ENCODE measurements at places on chromosomes 11 and 22.

- DNase-seq: no peak
Observed at GRCh38 chr11:95641495-95641894, 148.1 kb downstream of the FAM76B start.

DNA sequence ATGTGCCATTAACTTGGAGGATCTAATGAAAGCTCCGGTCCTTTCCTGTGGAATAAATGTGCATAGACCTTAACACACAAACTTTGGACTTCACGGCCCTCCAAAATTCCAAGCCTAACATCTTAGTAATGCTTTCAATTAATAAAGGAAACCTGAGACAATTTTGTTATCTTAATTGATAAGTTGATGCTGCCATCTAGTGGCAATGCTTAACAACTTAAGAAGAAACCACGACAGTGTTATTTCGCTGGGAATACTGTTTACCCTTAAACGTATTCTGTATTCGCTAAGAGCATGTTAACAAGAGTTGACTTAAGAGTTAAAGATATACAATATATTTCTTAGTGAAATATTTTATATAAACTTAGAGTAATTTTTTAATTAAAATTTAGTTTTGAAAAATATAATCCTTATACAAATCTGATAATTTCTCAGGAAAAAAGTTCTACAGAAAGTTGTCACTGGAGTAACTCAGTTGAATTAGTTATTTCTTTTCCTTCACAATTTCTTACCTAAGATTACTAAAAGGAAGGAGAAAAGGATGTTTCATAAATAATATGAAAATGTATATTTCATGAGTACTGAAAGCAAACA, 35.0 kb upstream of the OR9G4 start:
- DNase-seq: peak; percentile 1

DNA sequence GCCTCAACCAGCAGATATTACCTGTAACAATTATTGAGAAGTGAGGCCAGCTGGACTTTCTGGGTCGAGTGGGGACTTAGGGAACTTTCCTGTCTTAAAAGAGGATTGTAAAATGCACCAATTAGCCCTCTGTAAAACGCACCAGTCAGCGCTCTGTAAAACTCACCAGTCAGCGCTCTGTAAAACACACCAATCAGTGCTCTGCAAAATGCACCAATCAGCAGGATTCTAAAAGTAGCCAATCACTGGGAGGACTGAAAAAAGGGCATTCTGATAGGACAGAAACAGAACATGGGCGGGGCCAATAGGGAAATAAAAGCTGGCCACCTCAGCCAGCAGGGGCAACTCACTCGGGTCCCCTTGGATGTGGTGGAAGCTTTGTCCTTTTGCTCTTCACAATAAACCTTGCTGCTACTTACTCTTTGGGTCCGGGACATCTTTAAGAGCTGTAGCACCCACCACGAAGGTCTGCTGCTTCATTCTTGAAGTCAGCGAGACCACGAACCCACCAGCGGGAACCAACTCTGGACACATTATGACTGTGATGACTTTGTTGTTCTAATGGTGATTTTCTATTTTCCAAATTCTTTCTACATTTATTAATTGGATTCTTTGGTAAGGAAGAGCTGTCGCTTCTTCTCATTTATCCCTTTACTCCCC, 40.2 kb upstream of the FGF3 start:
- DNase-seq: no peak

GRCh38 chr11:126518071-126518971, 162.8 kb downstream of the ST3GAL4 start:
- no peak for DNase-seq

GRCh38 chr22:17491090-17491640, 72.1 kb upstream of the SLC25A18 start:
- DNase-seq: no peak

- DNase-seq: no peak
Observed at GRCh38 chr11:8928981-8929615, 3.6 kb downstream of the C11orf16 start.

GRCh38 chr22:30556388-30556787, 9.8 kb upstream of the SEC14L6 start:
- no peak for DNase-seq

DNA sequence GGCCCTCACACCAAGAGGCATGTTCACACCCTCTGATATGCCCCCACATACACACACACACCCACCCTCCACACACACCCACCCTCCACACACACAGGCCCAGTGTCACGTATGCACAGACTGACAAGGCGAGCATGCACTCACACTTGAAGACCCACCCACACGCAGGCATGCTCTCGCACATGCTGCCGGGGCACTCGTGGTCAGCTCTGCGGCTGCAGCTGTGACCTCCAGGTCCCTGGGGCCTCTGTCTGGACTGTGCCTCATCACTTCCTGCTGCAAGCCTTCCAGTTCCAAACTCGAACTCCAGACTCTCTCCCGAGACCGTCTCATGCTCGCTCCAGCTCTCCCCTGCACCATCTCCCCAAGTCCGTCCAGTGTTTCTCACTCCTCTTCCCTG, 9.5 kb downstream of the DCHS1 start:
- DNase-seq: peak; percentile 61

GRCh38 chr11:61357233-61357893, 4.3 kb downstream of the CYB561A3 start:
- no peak for DNase-seq

GRCh38 chr11:97461044-97461880, 1071.4 kb downstream of the JRKL start:
- no peak for DNase-seq

DNA sequence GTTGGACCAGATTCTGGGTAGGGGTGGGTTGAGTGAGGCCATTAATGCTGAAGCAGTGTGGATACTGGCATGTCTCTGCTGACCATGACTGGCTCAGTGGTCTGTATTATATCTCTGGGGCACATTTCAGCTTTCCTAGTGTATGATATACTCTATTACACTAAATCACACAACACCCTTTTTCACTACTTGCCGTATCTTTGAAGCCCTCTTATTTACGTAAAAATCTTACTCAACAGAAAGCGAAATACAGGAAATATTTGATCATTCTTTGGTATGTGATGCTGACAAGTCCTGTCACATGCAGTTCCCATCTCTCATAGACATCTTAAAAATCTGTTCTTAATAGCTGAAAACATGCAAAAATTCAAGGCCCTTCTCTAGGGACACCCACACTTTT, 40.3 kb downstream of the OR5B17 start:
- DNase-seq: no peak

DNA sequence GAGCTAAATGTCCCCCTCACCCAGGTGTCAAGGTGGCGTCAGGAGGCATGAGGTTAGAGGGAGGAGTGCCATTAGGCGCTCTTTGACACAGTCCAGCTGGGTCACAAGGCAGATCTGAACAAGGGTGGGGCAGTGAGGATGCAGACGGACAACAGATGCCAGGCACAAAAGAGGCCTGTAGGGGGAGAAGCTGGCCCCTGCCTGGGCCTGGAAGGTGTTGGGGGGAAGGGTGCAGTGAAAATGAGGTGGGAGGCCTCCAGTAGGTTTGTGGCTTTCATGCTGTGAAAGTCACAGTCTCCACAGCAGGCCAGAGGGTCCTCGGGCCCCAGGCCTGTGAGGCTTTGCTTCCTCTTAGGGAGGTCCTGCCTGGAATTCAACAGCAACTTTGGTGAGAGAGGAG, 85.0 kb upstream of the PLET1 start:
- no peak for DNase-seq

DNA sequence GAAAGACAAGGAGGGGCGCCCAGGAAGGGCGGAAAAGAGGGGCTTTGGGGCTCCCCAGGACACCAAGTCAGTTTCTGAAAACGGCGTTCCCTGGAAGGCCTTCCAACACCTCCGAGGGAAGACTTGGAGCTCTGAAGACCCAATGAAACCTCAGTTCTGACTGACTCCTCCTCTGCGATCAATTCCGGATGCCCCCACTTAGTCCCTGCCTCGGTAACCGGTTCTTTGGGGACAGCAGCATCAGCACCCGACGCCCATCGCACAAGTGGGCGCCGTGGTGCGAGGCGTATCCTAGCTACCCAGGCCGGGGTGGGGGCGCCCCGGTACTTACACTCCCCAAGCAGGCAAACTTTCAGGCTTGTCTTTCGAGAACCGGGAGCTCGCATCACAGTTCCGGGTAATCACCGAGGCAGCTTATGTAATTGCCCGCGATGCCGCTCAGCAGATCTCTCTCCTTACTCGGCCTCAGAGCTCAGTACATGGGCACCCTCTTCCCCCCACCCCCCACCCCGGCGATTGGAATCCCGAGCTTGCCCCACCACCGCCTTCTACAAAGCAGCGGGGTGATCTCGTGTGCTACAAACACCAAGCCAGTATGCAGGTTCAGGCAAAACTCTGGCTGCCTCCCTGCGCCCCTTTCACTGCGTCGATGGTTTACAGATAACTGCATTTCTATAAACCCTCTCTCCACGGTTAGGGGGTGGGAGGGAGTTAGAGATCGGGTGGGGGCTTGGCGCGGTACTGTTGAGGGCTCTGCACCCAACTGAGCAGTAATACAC, 2.0 kb downstream of the TENM4 start:
- DNase-seq: no peak

DNA sequence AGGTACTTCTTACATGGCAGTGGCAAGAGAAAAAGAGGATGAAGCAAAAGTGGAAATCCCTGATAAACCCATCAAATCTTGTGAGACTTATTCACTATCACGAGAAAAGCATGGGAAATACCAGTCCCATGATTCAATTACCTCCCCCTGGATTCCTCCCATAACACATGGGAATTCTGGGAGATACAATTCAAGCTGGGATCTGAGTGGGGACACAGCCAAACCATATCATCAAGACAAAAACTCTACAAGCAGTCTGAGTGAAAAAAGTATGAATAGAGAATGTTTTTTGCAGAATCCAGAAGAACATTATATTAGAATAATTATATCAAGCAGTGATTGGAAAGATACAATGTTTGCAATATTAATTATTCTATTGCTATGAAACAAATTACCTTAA, 893.7 kb downstream of the FAM181B start:
- no peak for DNase-seq

- peak; percentile 61 for DNase-seq
Observed at GRCh38 chr22:30245985-30246813, at the start of gene LIF. Gene LIF, minus strand, starts transcription at chr22:30246759. Its CDS starts 64 bp downstream, at chr22:30246695.

DNA sequence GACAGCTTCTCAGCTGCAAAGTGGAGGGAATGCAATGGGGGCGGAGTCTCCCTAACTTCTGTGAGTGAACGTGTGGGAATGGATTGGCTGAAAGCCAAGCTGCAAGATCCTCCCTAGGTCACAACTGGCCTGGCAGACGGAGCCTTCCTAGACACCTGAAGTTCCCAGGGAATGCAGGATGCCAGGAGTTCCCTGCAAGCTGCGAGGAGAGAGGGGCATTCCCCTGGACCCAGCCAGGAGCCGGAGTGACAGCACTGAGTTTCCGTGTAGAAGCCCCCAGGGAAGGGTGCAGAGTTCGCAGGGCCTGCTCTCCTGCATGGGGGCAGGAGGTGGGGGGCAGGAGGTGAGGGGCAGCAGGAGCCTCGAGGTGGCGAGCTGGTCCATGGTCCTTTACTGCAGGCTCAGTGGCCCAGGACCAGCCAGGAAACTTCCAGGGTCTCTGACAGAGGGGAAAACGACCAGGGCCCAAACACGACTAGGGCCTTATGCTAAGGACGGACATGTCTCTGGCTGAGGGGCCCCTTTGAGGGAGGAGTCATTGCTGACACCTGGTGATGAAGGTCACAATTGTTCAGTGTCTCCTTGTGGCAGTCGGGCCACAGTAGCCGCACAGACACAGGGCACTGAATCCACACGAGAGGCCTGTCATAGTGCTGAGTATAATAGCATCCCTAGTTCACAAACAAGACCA, 141.4 kb downstream of the FBXO7 start:
- no peak for DNase-seq

DNA sequence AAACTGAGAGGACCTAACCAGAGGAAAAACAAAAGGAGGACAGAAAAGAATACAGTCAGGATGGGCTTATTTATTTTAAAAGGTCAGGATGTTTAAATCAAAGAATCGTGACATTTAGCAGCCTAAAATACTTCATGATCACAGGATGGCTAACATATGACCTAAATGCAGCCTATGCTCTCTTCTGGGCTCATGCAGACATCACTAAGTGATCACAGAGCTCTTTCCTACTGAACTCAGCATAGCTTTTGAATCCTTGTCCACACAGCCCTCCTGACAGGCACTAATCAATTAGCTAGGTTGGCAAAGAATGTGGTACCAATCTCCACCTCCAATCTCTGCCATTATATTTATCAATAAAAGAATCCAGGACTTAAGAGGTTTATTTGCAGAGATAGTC, 60.1 kb upstream of the PHF21A start:
- DNase-seq: no peak

DNA sequence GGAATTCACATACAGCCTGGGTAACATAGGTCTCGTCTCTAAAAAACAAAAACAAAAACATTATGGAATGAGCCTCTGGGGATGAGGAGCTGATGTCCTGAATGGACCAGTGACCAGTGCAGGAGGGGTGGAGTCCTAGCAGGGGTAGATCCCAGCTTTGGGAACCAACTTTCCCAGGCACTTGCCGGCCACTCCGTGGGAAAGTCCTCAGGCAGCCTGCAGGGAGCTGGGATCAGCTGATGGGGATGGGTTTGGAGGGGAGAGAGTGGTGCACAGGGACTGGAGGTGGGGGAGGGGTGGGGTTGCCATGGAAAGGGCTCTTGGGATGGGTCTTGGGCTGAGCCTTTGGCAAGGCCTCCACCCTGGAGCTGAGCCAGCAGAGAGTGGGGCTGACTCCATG, 19.1 kb downstream of the MGAT3 start:
- DNase-seq: no peak

GRCh38 chr11:76591416-76591815, 79.1 kb downstream of the LRRC32 start:
- DNase-seq: no peak

DNA sequence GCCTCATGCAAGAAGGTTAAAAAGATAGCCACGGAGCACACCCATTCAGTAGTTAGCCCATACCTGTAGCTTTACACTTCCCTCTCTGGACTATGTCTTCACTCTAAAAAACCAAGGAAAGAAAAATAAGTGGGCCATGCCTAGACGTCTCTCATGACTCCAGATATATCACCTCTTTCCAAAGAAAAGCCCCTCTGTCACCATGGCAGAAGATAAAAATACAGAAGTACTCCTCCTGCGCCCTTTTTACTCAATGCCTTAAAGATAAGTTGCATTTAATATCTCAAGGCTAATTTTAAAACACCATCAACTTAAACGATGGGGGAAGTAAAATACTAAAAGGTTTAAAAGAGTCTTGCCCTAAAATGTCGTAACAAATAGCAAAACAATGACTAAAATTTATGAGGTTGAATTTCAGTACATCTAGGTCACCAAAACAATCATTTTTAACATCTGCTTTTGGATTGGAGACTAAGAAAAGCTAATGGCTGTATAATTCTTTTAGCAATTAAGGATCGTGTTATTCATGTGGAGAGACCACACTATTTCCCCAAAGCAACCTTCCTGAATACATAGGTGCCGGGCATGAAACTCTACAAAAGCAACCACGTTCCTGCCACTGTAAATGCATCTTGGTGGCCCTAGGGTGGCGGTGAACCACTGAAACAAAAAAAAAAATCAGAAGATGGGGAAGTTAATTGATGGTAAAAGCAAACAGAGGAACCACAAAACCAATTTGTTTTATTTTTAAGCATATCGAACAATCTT, 46.0 kb downstream of the CELF1 start:
- DNase-seq: no peak

DNA sequence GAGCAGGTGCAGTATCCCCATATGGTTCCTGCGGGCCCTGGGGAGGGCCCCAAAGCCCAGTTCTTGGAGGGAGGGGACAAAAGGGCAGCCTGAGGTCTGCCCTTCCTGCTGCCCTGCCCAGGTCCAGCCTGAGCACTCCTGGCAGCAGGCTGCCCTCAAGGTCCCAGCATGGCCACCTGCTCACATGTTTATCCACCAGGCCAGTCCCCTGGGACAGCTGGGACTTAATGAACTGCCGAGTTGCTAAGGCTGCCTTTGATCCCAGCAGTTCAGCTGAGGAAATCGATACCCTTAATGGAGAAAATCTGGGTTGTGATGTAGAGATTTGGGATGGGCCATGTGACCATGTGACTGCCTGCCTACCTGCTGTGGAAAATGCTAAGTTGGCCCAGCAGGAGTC, 146.2 kb downstream of the TRIM29 start:
- DNase-seq: no peak

Data from CMK (cell line).